ENCODE measurements at places on chromosomes 12 and 14. TPM values are rescaled to one million over a fixed set of nuclear protein-coding genes. Genes with fewer than 3 reads are reported as not detected.
A peak's percentile ranks its signal among the peaks of the same experiment; 100 is the strongest.

DNA sequence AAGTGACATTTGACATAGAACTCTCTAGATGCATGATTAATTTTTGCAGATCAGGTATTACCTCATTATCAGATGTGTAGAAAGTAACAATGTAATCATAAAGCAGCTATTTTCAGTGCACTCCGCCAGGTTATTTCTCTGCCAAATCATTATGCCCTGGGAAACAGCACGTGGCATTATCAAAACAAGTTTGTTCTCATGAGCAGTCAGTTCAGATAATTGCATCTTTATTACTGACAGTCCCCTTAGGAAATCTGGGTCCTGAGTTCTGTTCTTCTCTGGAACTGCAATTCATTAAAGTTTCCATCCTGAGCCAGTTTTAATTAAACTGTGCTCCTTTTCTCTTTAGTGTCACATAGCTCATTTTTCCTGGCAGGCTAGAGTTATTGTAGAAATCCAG, 94.7 kb upstream of the KRR1 start:
- DNase-seq: no peak

DNA sequence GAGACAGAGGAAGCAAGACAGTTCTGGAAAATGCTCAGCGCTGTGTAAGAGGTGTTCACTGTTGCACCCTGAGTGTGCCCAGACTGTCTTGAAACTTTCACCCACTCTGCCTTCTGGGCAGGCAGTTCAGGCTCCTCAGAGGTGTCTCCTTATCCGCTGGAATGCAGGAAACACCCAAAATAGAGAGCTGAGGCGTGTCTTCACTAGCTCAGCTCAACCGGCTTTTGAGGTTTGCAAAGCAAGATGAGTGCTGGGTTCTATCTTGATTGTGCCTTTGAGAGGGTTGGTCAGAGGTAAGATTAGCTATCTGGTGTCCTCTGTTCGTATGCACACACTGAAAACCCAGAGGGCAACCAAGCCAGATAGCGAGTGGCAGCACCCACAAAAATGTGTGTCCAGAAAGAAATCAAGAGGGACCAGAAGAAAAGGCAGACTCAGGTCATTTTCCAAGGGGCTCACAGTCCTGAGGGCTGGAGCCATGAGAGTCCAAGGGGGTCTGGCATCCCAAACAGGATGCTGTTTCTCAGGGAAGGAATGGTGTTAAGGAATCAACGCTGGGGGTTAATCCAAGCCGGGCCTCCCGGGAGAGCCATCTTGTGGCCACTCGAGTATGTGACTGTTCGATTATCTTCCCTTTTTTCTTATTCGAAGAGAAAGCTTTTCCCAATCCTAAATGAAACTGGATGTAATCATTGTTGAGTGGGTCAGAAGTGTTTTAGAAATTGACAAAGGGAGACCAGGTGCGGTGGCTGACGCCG, 47.1 kb downstream of the TBX3 start:
- DNase-seq: peak; percentile 9

DNA sequence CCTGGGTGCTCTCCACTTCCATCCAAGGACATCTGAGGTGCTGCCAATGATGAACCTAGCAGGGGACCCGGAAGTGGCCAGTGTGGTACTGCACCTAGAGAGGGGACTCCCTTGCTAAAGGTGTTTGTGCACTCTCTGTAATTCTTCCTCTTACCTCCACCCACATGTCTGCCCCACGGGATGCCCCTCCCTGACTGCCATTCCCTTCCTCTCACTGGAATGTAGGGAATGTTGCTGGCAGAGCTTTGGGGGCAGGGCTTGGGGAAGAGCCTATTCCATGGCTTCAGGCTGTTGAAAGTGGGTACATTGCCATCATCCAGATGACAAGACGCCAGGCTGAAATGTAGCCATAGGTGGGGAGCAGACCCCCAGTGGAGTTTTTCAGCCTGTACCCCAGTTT, 153.2 kb downstream of the SMOC1 start:
- DNase-seq: no peak

- DNase-seq: peak; percentile 29
These were observed 100.7 kb downstream of the PPP2R5C start for GRCh38 chr14:101862177-101862576.

- no peak for DNase-seq
These were observed 826 bp downstream of the PRKCH start for GRCh38 chr14:61322011-61322798.

GRCh38 chr14:76541594-76542219, 165.8 kb downstream of the ESRRB start:
- no peak for DNase-seq

DNA sequence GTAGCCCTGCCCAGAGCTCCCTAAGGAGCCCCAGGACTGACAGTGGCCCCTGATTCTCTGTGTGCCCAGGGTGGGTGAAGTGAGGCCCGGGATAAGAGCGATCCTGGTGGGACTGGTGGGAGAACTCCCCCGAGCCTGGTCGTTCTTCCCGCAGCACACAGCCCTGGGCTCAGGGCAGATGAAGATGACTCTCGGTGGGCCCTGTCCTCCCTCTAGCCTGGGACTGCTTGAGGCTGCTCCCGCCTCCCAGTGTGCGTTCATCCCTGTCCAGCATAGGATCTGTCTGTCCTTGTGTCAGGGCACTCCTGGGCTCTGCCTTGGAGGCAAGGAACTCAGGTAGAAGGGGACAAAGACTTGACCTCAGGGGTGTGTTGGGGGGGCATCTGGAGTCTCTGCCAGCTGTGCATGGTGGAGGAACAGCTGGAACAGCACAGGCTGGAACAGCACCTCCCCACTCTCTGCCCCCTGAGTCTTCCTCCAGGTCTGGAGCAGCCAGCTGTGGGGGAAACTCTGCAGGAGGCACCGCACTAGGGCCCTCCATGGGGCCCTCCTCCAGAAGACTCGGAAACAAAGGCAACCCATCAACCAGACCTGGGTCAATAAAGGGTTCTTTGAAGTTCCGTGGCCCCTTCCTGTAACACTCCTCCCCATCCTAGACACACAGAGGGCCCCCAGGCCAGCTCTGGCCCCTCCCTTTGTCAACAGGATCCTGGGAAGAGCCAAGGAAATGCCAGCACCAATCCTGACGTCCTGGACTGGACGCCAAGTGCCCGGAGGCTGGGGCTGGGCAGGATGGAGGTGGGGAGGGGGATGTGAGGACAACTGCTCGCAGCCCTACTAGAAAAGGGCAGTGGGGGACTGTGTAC, 15.9 kb downstream of the FAIM2 start:
- DNase-seq: no peak

GRCh38 chr12:103690426-103690825, 103.4 kb downstream of the STAB2 start:
- DNase-seq: no peak

DNA sequence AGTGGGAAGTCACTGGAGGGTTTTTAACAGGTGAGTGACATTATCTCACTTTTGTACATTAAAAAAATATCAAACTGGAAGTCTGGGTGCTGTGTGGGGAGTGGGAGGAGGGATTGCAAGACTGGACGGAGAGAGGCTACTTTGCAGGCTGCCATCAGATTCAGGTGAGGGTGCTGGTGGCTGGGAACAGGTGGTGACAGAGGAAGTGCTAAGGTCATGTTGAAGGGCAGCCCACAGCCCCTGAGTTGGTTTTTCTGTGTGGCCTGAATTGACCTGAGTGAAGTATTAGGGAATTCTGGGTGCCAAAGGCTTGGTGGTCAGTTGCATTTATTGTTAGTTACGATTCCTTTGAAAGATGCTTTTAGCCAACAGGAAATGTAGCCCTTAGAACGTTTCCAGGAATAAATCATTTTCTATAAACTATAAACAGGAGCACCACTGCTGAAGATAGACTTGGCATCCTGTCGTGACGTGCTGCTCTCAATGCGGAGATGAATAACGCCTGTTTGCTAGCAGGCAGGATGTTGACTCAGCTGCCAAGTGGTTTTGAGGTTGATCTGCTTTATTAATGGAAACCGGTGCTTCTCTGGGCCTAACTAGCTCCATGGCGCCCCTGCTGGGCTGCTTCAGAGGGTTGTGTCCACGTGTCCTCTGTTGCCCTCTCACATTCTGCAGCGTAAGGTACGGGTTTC, 707.5 kb upstream of the TMEM132C start:
- DNase-seq: peak; percentile 96

DNA sequence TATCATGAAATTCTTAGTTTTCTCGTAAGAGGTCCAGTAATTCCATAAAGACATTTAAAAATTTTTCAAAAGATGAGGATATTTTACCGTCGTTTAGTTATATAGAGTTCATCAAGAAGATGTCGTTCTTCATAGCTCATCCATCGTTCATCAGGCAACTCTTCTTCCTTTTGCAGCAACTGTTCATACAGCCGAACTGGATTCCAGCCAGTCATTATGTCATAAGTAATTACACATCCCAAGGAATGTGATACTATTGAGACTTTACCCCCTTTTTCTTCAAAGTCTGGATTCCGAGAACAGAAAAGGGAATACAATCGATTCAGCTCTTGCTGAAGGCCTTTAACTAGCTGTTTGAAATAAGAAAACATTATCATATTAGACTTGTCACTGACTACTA, 90.3 kb downstream of the DDHD1 start:
- DNase-seq: no peak

The CD4 gene
- 0.11 TPM for total RNA-seq

The WDHD1 gene
- total RNA-seq: 17.5 TPM

The SLC4A8 gene
- 11.8 TPM for total RNA-seq
